ENCODE measurements at places on chromosomes 11 and 22.

DNA sequence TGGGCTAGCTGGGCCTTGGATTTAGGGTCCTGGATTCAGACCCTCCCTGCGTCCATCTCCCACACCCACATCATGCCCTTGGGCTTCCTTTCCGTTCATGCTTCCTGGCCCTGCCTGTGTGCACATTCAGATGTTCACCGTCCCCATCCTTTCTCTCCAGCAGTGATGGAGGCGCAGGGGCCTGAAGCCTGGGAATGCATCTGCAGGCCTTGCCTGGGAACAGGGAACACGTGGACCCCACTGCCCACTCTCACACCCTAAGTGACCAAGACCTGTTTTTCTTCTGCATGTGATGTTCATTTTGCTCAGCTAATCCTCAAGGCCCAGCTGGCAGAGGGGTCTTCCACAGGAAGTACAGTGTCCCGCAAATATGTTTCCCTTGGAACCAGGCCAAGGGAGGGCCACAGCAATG lies 91.6 kb upstream of the PARVA start:
- DNase-seq, result no peak

DNA sequence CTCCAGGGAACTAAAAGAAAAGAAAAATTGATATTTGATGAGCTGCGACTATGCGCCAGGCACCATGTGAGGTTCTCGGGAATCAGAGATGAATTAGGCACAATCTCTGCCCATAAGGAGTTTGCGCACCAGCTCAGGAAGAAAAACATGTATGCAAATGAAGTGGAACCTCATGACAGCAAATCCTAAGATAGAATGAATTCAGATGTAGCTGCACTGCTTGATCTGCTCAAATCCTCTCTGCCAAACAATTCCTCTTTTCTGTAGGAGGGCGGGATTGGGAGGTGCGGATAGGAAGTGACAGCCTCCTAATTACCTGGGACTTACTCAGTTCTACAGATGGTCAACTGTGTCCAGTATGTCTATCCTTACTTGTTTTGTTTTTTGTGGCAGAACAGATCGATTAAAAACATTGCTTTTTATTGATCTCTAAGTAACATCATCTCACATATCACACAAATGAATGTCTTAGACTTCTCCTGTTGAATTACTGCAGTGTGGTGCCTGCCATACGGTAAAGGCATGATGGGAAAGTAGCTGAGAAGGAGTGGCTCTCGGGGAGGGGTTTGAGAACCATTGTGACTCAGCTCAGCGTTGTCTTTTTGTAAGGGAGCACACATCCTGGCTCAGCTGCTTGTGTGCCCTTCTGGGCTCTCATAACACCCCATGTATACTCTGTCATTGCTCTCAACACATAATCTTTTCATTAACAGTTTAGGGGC lies 13.9 kb downstream of the CRTAM start:
- peak; percentile 48 for DNase-seq

DNA sequence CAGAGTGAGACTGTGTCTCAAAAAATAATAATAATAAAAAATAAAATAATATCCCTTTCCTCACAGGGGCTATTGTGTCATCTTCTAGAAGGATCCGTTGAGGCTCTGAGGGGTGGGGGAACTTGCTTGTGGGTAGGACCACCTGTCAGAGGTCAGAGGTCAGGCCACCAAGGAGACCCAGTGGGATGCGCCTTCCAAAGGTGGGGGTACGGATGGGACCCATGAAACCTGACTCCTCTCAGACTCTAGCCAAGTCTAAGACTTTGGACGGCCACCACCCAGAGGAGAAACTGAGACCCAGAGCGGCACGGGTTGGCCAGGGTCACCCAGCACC lies 367 bp upstream of the MMP11 start:
- DNase-seq, result no peak

- DNase-seq, result no peak
These were observed 55.2 kb upstream of the MPEG1 start for GRCh38 chr11:59267736-59268475.

DNA sequence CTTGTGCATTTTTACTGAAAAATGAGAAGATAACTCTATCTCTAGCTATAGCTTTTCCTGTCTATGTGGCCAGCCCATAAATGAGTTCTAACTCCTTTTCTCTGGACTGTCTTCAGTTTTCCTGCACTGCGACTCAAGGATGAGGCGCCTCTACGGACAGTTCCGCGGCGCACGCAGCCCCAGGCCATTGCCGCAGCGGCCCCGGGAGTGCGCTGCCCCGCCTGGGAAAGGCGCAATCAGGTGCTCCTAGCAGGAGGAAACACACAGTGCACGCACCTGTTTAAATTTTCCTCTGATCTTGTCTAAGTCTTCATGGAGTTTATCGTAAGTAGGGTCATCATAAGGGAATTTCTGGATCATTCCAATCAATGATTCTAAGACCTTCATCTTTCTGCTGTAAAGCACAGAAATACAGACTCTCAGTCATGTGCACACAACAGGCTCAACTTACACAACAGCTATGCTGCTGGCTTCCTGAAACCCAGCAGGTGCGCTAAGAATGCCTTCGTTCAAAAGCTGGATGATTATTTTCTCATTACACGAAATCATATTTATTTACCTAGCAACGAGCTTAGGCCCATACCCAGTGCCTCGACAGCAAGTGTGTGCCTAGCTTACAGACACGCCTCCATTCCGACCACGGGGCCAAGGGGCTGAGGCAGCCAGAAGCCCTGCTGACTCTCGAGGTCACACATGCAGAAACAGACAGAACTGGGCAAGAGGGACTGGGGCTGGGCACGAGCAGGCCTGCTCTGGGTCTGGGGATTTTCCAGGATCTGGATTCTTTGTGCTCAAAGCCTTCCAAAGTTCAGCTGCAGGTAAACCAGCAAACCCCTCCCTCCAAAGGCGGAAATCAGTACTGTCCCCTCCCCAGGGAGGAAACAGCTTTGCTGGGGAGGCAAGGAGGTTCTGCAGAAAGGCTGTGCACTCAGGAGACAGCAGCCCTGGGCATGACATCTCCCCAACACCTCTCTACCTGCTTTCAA lies 7.2 kb downstream of the LTO1 start:
- DNase-seq, result no peak

- no peak for DNase-seq
These were observed 94.4 kb upstream of the ALX4 start for GRCh38 chr11:44404301-44404700.

GRCh38 chr22:48197189-48197690 lies 1434.8 kb downstream of the TBC1D22A start:
- no peak for DNase-seq

DNA sequence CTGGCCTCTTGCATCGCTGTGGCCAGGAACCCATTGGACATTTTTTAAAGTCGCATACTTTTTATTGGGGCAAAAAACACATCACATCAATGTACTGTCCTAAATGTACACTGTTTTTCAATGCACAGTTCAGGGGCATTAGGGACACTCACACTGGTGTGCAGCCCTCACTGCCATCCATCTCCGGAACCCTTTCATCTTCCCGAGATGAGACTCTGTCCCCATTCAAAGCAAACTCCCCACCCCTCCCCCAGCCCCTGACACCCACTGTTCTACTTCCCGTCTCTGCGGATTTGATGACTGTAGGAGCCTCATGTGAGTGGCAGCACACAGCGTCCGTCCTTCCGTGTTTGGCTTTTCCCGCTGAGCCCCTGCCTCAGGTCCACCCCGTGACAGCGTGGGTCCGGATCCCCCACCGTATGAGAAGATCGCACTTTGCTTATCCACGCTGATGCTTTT lies 41.8 kb upstream of the TH start:
- DNase-seq, result no peak

- no peak for DNase-seq
These were observed 18.5 kb downstream of the IL10RA start for GRCh38 chr11:118004543-118005223.

GRCh38 chr11:120703358-120704152 lies 192.0 kb downstream of the GRIK4 start:
- DNase-seq, result no peak

GRCh38 chr11:15705891-15706290 lies 591.2 kb downstream of the INSC start:
- DNase-seq, result no peak

GRCh38 chr11:278001-278951 lies at the start of gene NLRP6:
NLRP6 (plus strand) TSS chr11:278407; CDS start chr11:278570, 163 bp downstream.
- no peak for DNase-seq

DNA sequence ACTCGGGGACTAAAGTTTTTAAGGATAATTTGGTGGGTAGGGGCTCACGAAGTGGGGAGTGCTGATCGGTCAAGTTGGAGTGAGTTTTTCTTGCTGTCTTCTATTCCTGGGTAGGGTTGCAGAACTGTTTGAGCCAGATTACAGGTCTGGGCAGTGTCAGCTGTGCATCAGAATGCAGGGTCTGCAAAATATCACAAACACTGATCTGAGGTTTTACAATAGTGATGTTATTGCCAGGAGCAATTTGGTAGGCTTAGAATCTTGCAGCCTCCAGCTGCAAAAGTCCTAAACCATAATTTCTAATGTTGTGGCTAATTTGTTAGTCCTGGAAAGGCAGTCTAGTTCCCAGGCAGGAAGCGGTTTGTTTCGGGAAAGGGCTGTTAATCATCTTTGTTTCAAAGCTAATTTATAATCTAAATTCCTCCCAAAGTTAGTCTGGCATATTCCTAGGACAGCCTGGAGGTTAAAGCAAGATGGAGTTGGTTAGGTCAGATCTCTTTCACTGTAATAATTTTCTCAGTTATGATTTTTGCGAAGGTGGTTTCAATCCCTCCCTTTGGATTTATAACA lies 39.7 kb upstream of the CALCA start:
- no peak for DNase-seq

DNA sequence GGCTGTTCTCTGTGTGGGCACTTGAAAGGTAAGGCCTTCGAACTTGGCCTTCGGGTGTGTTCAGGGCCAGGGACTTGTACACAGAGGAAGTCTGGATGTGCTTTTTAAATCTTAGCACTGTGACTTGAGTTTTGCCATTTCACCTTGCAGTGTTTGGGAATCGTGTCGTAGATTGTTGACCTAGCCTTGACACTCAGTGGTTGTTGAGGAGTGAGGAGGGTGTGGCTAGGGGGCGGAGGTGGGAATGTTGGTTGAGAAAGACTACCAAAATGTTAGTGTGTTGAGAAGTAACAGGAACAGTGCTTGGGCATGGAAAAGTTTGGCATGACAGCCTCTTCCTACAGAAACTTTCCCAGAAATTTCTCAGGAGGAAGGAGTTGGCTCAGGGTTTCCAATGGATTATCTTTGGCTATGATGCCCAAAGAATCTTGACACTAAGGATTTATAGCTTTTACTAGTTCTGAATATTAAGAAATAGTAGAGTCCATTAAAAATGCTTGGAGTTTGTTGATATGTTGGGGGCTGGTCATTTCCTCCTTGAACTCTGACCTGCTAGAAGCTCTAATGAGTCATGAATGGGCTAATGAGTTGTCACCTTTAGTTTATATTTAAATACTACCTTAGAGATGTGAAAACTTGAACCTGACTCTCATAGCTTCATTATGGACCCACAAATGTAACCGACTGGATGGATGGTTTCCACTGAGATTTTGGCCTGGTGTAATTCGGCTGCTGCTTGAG lies 40.6 kb downstream of the BARX2 start:
- no peak for DNase-seq

DNA sequence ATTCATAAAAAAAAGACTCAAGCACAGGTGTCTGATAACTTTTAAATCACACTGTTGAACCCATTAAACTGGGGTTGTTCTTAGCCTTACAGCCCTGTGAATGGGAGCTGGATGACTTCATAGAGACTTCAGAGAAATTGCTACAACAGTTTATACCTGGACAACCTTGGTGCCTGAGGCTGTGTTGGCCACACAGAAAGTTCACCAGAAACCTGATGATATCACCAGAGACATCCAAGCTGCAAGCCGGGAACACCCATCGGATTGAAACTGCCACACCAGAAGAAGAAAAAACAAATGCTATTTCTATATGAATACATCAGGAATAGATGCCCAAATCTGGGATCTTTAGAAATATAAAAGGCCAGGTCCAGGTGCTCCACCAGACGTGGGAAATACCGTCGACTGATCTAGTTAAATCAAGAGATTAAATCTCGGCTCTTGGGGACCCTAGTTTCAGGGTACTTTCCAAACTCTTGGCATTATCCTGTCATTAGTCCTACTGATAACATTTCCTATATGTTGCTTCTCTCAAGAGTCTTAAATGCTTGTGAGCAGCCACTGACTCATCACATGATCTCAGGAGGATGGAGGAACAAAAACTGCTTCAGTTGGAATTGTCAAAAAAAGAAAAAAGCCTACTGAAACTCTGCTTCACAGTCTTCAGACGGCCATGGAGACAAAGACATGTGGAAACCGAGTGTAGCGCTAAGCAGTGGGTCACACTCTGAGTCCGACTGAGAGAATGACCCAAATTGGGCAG lies 28.6 kb upstream of the APOL5 start:
- no peak for DNase-seq

DNA sequence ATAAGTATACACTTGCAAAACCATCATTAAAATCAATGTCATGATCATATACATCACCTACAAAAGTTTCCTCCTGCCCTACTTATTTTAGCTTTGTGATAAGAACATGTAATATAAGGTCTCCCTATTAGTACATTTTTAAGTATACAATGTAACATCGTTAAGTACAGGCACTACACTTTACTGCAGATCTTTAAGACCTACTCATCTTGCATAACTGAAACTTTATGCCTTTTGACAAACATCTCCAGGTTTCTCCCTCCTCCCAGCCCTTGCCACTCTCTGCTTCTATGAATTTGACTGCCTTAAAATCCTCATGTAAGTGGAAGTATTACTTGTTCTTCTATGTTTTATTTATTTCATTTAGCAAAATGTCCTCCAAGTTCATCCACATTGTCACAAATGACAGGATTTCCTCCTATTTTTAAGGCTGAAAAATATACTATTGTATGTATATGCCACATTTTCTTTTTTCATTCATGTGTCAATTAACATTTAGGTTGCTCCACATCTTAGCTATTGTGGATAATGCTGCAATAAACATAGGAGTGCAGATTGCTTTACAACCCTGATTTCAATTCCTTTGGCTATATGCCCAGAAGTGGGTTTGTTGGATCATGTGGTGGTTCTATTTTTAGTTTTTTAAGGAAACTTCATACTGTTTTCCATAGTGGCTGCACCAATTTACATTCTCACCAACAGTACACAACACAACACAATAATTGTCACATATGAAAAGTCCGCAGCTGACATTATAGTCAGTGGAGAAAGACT lies 471.1 kb upstream of the ANO3 start:
- no peak for DNase-seq

Data from stimulated activated CD4-positive, alpha-beta T cell treated with anti-CD3 and anti-CD28 coated beads, Interleukin-2, amount 100 ng/mL, for 4 hours (primary cell).